ENCODE measurements at places on chromosomes 16 and 17. TPM values are rescaled to one million over a fixed set of nuclear protein-coding genes. Genes with fewer than 3 reads are reported as not detected.

GRCh38 chr16:35142147-35142808, 1682.9 kb downstream of the TP53TG3F start:
- DNase-seq, result no peak

DNA sequence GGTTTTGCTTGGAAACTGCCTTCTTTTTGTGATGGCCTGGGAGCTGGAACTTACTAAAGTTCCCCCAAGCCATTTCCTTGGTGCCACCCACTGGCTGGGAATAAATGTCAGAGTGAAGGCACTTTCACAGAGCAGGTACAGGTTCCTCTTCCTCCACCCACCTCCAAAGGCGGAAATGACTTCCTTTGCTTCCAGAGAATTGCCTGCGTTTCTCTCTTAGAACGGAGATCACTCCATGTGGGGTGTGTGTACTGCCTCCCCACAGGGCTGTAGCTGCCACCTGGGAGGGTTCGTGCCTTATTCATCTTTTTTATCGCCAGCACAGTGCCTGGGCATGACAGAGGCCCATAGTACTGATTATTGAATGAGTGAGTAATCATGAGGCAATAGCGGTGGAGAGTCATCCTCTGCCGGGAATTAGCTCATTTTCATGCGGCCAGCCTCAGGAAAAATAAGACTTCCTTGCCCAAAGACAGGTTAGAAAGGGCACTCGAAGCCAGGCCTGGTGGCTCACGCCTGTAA, 32.2 kb upstream of the HAS3 start:
- DNase-seq, result no peak

- DNase-seq, result no peak
These were observed 24.2 kb downstream of the ORC6 start for GRCh38 chr16:46713634-46714033.

DNA sequence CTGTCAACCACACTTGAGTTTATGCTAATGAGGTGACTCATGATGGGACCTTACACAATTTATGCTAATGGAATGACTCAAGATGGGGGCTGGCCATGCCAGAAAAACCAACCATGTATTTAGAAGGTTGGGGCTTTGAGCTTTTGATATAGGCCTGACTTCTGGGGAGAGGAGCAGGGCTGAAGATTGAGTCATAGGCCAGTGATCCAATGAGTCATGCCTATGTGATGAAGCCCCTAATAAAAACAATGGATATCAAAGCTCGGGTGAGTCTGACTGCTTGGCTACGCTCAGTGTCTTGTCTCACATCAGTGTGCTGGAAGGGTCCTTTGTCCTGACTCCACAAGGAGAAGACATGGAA, 7.3 kb downstream of the MFSD6L start:
- DNase-seq, result no peak

DNA sequence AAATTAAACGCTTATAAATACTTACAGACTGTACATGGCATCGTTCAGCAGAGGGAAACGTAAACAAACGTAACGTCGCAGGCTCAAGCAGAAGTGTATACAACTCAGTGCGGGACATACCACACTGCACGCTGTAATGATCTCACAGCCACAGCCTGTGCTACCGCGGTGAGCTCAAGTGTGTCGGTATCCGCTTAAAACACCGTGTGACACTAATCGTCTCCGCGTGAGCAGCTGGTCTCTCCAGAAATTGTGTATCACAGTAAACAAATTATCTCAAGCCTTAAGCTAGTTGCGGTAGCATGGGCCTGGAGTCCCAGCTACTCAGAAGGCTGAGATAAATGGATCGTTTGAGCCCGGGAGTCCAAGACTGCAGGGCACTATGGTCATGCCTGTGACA, 115.3 kb downstream of the ANKRD11 start:
- peak; percentile 38 for DNase-seq

DNA sequence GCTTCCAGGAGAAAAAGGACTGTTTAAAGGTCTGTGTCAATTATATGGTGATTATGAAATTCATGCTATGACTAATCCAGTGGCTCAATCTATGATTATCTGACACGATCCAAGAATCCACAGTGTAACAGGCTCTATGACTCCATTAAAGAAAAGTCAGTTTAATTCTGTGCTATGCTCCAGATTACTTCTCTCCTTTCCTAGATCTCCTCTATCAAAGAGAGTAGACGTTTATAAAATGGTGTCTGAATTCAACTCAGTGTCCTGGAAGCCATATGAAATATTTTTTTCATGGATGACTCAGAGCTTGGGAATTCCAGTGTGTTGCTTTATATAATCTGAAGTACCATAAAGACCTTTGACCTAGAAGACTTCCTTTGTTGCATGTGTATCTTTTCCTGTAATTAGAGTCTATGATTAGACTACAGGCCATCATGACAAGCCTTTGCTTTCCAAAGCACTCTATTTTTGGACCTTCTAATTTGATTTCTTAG, 27.0 kb upstream of the NF1 start:
- no peak for DNase-seq

DNA sequence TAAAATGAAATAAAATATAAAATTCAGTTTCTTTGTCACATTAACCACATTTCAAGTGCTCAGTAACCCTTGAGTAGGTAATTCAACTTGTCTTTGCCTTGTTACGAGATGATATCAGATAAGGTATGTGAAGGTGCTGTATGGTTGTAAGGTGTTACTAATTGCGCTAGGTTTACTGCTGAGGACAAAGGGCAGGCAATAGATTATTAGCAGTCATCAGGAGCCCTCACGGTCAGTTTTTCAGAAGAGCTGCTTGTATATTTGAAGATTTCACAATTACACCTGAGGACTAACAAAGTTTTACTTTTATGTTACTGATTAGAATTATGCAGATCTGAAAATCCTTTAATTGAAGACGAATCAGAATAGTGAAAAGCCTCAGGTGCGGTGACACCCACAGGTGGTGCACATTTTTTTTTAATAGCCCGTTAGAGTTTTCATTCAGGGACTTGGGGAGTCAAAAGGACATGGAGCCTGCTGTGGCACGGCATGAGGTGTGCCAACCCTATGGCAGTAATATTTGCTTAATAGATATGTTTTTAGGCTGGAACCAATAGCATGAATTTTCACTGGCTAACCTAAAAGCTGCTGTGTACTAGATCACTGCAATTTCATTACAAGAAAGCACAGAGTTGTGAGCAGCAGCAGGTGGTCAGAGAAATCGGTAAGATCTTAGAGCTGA, 16.4 kb downstream of the NDEL1 start:
- DNase-seq, result no peak

GRCh38 chr16:86854058-86854621, 275.8 kb downstream of the FOXL1 start:
- no peak for DNase-seq

DNA sequence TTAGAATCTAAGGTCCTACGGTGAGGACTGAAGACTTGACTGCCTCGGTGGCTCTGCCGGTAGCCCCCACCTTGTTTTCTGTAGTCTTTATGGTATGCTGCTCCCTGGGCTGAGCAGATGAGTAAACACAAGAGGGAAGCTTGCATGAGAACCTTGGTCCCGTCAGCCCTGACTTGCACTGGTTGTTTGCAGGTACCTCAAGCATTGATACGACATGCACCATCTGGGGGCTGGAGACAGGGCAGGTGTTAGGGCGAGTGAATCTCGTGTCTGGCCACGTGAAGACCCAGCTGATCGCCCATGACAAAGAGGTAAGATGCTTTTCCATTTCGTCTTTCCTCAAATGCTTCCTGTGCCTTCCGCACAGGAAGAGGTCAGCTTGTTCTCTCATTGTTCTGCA, 21.1 kb upstream of the TACO1 start:
- no peak for DNase-seq

- DNase-seq, result peak; percentile 70
These were observed 7.9 kb upstream of the BAHCC1 start for GRCh38 chr17:81387100-81388090.

DNA sequence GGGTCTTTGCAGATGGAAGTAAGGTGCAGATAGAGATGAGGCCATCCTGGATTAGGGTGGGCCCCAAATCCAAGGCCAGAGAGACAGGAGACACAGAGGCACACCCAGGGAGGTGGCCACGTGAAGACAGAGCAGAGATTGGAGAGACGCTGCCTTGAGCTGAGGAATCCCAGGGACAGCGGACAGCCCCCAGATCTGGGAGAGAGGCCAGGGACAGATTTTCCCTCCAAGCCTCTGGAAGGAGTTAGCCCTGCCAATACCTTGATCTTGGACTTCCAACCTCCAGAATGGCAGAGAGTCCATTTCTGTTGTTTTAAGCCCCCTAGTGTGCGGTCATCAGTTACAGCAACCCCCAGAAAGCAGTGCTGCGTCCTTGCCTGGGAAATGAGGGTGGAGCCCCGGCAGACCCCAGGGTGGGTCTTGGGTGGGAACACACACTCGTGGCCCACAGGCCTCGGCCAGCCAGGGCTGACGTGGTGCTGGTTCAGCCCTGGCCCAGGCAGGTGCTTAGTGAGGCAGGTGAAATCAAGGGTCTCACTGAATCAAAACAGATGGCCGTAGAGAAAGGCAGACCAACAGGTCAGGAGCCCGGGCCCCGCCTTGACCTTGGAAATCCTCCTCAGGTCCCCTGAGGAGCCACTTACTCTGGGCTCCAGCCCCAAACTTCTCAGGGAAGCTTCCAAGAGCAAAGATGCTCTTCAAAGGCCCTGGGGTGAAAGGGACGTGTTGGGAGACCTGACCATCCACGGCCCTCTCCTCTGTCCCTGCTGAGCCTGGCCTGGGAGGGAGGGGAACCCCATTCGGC, 169.3 kb downstream of the RBFOX3 start:
- DNase-seq, result no peak

GRCh38 chr17:51455211-51455610, 194.9 kb downstream of the UTP18 start:
- no peak for DNase-seq

DNA sequence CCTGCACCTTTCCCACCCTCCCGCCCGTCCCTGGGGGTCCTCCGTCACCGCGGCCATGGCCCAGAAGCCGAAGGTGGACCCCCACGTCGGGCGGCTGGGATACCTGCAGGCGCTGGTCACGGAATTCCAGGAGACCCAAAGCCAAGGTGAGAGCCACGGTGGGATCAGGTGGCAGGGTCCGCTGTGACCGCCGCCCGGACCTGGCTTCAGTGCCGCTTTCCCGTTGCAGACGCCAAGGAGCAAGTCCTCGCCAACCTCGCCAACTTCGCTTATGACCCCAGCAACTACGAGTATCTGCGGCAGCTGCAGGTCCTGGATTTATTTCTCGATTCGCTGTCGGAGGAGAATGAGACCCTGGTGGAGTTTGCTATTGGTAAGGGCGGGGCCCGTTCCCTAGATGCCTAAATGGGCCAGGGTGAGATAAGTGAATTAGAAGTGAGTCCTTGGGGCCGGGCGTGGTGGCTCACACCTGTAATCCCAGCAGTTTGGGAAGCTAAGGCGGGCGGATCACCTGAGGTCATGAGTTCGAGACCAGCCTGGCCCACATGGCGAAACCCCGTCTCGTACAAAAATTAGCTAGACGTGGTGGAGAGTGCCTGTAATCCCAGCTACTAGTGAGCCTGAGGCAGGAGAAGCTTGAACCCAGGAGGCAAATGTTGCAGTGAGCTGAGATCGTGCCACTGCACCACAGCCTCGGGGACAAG, 617 bp downstream of the ARMC7 start:
- no peak for DNase-seq

DNA sequence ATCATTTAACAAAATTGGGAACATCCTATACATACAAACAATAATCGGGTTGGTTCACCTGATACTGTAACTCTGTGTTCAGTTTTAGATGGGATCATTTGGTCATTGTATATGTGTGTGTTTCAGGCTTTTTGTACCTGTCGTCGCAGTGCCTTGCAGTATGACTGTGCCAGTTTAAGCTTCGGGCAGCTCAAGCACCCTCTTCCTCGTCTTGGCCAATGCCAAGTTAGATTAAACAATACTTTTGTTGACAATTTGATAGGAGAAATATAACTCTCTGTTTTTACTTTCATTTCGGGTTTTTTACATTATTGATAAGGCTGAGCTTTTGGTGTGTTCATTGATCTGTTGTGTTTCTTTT, 37.0 kb upstream of the ARHGAP17 start:
- no peak for DNase-seq

- no peak for DNase-seq
These were observed 32.6 kb downstream of the KDM8 start for GRCh38 chr16:27235938-27236245.

GRCh38 chr17:64146418-64147109, 16.6 kb upstream of the ERN1 start:
- DNase-seq, result peak; percentile 82

DNA sequence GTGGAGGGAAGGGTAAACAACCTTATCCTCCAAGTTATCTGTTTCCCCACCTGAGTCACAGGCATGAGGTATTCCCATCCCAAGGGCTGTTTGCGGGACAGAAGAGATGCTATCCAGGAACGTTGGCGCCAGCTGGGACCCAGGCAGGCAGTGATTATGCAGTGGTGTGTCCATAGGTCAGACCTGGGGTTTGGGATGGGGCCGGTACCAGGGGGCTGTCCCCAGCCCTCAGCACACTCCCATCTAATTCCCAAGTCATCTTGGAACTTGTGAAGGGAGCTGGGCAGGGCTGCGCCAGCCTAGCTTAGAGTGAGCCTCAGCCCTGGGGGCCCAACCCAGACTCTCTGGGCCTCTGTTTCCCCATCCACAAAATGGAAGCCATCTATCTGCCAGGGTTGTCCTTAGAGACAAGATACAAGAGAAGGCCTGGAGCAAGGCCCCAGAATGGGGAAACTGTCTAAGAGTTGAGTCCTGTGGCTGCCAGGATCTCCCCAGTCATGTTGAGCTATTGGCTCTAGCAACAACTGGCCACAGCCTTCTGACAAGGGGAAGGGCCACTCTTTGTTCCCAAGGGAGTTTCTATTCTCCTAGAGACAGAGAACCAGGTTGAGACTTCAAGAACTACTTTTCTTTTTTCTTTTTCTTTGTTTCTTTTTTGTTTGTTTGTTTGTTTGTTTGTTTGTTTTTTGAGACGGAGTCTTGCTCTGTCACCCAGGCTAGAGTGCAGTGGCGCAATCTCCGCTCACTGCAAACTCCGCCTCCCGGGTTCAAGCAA, 9.8 kb upstream of the JUP start:
- no peak for DNase-seq

DNA sequence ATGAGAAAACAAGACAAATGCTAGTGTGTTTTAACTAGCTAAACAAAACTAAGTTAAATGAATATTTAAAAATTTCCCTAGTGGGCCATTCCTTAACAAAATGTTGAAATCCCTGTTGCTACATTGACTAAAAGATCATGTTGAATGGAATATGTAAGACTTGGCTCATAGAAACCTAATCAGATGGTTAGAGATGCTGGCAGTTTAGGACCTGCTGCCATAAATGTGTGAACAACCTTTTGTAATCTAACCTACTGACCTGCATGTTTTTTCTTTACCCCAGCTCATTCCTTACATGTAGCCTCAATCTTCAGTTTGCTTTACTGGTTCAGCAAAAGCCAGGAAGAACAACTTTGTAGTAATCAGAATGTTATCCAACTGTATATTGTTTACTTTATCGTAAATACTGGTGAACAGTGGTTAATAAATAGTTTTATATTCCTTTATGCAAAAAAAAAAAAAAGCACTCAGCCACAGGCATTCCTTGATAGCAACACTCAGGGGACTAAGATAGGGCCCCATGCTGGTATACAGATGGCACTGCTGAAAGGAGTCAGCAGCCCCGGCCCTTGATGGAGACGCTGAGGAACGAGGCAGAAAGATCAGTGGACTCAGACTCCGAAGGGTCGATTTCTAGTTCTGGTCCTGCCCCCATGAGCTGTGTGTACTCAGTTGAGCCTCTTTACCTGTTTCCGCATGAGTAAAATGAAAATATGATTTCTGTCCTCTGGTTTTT, 78.2 kb downstream of the MARF1 start:
- peak; percentile 5 for DNase-seq

SLC4A1 gene
- 0.10 TPM for polyA plus RNA-seq

TOM1L1 gene
- 19.9 TPM for polyA plus RNA-seq

TP53TG3F gene
- 0.06 TPM for polyA plus RNA-seq

PAFAH1B1 gene
- polyA plus RNA-seq, result 54.6 TPM

HBQ1 gene
- 0.35 TPM for polyA plus RNA-seq

KRT20 gene
- polyA plus RNA-seq, result 0.24 TPM

ABCA9 gene
- polyA plus RNA-seq, result 0.34 TPM

DHRS7C gene
- not detected for polyA plus RNA-seq

ABCC12 gene
- not detected for polyA plus RNA-seq

TLCD3A gene
- 8.4 TPM for polyA plus RNA-seq
